Activated T-cell treated with anti-CD3 and anti-CD28 coated beads, Interleukin-2, amount 50 U/mL, for 72 hours (primary cell): ENCODE measurements at places on chromosomes 2 and 18. TPM values are rescaled to one million over a fixed set of nuclear protein-coding genes. Genes with fewer than 3 reads are reported as not detected.

REG3G gene
- not detected for total RNA-seq

SCN3A gene
- total RNA-seq = 0.24 TPM

CYP20A1 gene
- 19.4 TPM for total RNA-seq

DSEL gene
- total RNA-seq = 0.14 TPM

IL36A gene
- total RNA-seq = not detected

CD8B2 gene
- 1.1 TPM for total RNA-seq

MYOM1 gene
- total RNA-seq = 0.39 TPM

PAIP2B gene
- total RNA-seq = 3.1 TPM

CAPN14 gene
- total RNA-seq = 0.65 TPM

EML6 gene
- 0.96 TPM for total RNA-seq

TWIST2 gene
- total RNA-seq = not detected

SIX2 gene
- not detected for total RNA-seq

SCYGR8 gene
- not detected for total RNA-seq

TEX44 gene
- not detected for total RNA-seq

TXNDC2 gene
- not detected for total RNA-seq

PCARE gene
- total RNA-seq = not detected

GPR35 gene
- total RNA-seq = 50.7 TPM

CLEC4F gene
- total RNA-seq = not detected

TPO gene
- total RNA-seq = not detected

EPC2 gene
- 37.2 TPM for total RNA-seq

AOX1 gene
- total RNA-seq = 0.83 TPM

THSD7B gene
- 0.19 TPM for total RNA-seq

SALL3 gene
- total RNA-seq = not detected

COBLL1 gene
- total RNA-seq = 0.23 TPM

ANKRD30B gene
- total RNA-seq = not detected

TMEFF2 gene
- total RNA-seq = not detected

PTPRN gene
- total RNA-seq = 1.7 TPM

IL37 gene
- not detected for total RNA-seq

CD302 gene
- total RNA-seq = 0.88 TPM

PDCD1 gene
- total RNA-seq = 15.7 TPM

IL36B gene
- total RNA-seq = not detected

SERPINB4 gene
- not detected for total RNA-seq

ASTL gene
- 8.1 TPM for total RNA-seq

POMC gene
- total RNA-seq = 12.5 TPM

TRIM43 gene
- total RNA-seq = not detected

COA5 gene
- total RNA-seq = 29.4 TPM
